ENCODE measurements at places on chromosomes 11 and 22.

DNA sequence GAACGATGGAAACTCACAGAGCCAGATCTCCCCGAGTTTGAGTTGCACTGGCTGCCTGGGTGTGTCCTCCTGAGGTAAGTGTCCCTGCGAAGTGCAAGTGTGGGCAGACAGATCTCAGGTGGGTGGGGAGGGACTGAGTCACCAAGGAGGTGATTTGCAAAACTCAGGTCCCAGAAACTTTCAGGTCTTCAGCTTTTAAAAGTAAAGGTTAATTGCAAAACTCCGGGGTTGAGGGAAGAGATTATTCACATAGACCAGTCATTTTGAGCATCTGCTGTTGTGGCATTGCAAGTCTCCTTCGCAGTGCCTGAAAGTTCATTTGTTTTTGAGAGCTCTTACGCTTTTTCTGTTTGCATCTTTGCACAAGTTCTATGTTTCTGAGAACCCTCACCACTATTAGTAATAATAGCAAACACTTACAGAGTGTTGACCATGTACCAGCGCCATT, 7.1 kb downstream of the CD44 start:
- no peak for DNase-seq

DNA sequence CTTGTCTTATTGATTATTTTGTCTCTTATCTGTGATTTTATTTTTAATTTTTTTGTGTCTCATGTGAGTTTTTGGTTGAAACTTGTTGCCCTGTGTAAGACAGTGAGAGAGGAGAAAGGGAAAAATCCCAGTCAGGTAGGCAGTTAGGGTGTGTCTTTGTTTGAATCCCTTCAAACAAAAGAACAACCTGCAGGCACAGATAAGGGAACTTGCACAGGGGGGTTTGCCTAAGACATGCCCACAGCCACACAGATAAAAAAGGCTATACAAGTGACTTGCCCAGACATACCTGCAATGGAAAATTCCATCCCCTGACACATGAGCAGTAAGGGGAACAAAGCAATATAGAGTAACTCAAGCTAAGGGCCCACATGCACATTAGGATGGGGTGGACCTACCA, 127.8 kb upstream of the PLET1 start:
- DNase-seq: no peak

DNA sequence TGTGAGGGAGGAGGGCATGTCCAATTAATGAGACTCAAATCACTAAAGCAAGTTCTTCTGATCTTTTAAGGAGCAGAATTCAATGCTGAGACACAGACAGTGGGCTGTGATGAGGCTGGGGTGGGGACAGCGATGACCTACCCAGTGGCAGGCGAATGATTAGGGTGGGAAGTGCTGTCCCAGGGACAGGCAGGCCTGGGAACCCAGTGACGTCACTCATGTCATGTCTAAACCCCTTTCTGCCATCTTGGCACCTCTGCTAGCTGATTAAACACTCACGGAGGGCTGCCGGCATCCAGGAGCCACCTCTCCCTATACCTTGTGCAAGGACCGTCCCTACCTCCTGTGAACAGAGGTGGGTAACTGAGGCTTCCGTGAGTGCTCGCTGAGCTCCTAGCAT, 1235.2 kb downstream of the TBC1D22A start:
- DNase-seq: no peak

- no peak for DNase-seq
Measured at GRCh38 chr11:93033093-93033492, 63.6 kb downstream of the MTNR1B start.

GRCh38 chr11:69473276-69473845, 8.1 kb upstream of the LINC01488 start:
- no peak for DNase-seq

DNA sequence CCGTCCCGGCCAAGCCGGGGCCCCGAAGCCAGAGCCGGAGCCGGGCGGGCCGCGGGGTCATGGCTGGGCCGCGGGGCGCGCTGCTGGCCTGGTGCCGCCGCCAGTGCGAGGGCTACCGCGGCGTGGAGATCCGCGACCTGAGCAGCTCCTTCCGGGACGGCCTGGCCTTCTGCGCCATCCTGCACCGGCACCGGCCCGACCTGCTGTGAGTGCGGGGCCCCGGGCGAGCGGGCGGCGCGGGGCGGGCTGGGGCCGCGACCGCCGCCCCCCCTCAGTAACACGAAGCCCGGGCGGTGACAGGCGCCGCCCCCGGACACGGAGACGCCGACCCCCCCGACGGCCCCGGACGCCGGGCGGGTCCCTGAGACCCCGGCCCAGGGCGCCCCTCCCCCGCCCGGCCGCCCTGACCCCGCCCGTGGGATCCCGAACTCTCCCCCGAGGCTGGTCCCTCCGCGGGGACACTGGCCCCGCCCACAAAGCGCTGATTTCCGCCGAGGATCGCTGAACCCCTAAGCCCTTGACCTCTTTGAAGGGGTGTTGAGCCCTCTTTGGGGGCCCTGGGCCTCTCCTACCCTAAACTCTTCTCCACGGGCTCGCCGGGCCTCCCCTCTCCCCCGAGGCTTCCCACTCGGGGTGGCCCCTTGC, 389 bp downstream of the MICALL1 start:
- DNase-seq: no peak

GRCh38 chr11:113666584-113666983, 39.5 kb downstream of the TMPRSS5 start:
- no peak for DNase-seq

DNA sequence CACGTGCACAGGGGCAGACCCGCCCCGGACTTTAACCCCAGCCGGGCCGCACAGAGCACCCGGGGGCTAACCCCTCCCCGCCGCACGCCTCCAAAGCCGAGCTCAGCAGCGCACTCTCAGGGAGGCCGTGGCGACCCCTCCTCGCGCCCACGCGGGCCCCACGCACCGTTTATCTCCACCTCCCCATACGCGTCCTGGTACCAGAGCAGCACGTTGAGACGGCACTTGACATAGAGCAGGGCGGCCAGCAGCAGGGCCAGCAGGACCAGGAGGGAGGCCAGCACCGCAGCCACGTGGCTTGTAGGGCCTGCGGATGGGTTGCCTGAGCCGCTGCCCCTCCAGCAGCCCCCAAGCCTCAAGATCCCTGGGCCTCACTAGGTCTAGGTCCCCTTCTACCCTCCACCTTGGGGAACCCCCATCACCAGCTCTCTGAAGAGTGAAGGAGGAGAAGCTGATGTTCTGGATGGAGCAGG, 7.1 kb downstream of the SIGIRR start:
- no peak for DNase-seq

DNA sequence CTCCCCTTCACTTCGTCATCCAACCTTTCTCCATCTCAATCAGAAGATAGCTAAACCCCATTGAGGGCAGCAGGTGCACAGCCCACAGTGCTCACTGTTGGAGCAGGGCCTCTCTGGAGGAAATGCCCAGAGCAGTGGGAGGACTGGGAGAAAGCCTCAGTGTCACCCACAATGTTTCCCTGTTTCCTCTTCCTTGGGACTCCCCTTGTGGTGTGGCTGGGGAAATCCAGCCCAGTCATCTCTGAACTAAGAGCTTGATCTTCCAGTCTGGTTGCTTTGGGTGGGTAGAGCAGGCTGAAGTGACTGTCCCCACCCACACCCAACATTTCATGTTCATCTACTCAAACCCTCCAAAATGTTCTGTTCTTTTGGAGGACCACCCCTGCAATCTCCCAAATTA, 29.8 kb upstream of the EED start:
- DNase-seq: peak; percentile 49

DNA sequence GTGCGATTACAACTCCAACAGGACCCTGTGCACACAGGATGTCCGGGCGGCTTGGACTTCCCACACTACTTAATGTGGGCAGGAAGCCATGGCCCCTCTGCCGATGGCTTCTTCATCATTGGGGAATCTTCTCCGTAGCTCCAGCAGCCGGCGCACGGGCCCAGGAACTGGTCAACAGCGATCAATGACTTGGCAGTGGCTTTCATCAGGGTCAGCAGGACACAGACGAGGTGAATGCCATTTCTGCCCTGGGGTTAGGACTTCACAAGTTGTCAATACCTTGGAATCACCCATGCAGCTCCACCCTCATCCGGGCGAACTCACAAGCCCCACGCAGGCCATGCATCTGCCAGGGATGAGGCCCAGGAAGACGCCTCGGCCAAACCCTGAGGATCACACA, 645.7 kb downstream of the BRD1 start:
- no peak for DNase-seq

DNA sequence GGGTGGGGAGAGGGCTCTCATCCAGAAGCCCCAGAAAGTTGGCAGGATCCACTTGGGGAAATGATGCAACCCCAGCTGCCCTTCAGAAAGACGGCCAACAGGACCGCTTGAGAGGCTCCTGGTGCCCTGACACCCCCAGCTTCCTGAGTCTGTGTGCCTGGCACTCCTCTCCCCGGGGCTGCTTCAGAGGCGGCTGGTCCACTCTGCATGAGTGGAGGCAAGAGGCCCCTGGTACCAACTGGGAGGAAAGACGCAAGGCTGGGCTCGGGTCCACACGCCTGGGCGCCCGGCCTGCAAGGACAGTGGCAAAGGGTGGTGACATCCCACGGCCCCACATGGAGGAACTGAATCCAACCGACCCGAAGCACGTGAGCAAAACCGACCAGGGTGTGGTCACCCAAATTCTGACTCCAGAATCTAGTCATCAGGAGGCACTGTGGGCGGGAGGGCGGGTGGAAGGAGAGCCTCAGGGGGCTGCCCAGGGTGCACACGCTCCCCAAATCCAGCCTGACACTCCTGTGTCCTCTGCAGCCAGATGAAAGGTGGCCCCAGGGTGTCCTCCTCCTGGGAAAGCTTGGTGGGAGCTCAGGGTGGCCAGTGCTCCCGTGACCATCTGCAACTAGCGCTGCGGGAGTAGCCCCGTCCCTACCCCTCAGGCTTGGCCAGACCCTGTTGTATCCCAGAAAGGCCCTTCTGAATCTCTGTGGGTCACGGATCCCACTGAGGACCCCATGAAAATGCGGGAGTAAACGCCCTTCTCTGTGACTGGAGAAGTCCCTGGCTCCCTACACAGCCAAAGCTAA, 3.7 kb downstream of the RNH1 start:
- no peak for DNase-seq

- DNase-seq: peak; percentile 26
Measured at GRCh38 chr11:19766206-19766605, 53.6 kb downstream of the NAV2 start.

GRCh38 chr11:57055744-57056143, 67.0 kb downstream of the OR5AK2 start:
- DNase-seq: no peak

- DNase-seq: no peak
Measured at GRCh38 chr22:33303099-33303498, 244.9 kb upstream of the SYN3 start.

GRCh38 chr11:118263695-118264568, at the start of gene MPZL2:
MPZL2 (minus strand) TSS chr11:118264297; CDS start chr11:118264153, 144 bp downstream.
- peak; percentile 86 for DNase-seq

- no peak for DNase-seq
Measured at GRCh38 chr11:16262645-16262955, 93.7 kb downstream of the SOX6 start.

- DNase-seq: no peak
Measured at GRCh38 chr11:13010749-13011465, 1.8 kb downstream of the RASSF10 start.

DNA sequence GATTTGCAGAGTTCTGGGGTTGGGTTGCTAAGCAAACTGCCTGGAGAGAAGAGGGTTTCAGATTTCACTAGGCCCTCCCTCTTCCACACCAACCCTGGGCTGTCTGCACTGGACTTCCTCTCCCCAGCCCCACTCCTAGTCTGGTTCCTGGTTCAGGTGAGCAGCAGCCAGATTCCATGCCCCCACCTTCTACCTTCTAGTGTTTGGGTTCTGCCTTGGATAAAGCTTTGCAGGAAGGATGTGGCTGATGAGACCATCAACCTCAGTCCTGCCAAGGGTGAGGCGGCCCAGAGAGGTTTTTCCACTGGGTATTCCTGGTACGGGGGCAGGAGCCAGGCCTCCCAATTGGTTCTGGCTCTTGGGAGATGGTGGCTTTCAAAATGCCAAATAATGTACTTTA, 68.3 kb downstream of the BCR start:
- peak; percentile 60 for DNase-seq

GRCh38 chr11:111918390-111919256, at the start of gene C11orf52:
C11orf52 (plus strand) TSS chr11:111918913; CDS start chr11:111918973, 60 bp downstream.
- peak; percentile 94 for DNase-seq

GRCh38 chr22:20392983-20393704, 807 bp upstream of the ZNF74 start:
- no peak for DNase-seq
